CD4-positive, alpha-beta T cell treated with Interleukin-21 for 1 hour (primary cell): ENCODE measurements at places on chromosomes 13 and 19.
A peak's percentile ranks its signal among the peaks of the same experiment; 100 is the strongest.

GRCh38 chr13:30373727-30374126 is 48.6 kb upstream of the UBE2L5 start:
- DNase-seq = peak; percentile 65

- DNase-seq = no peak
Observed at GRCh38 chr13:50677687-50678463, 165.6 kb downstream of the DLEU7 start.

DNA sequence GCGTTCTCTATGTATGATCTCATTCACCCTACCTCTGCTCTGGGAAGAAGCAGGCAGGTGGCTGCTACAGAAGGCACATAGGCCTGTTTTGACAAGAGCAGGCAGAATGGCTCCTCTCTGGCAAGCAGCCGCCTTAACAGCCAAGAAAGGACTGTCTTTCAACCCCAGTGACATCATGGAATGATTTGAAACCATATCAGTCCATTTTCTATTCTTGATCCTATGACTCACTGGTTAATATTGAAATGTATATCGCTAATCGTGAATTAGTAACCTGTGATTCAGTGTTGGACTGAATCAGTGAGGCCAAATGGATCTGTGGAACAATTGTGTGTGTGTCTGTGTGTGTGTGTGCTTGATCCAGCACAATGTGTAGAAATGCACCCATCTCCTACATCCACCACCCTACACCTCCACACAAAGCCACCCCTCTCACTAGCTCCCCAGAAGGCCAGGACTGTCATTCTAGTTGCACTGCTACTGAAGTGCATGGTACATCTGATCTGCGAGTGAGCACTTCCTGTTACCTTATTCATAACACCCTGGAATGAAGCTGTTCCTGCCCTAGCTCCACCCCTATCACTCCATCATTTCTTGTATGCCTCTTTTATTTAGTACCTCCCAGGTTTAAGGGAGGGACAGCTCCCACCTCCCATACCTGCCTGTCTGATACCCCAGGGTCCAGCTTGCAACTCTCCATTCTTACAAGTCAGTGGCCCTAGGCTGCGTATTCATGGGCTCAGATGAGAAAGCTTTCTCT is 460.0 kb downstream of the FOXO1 start:
- peak; percentile 64 for DNase-seq

DNA sequence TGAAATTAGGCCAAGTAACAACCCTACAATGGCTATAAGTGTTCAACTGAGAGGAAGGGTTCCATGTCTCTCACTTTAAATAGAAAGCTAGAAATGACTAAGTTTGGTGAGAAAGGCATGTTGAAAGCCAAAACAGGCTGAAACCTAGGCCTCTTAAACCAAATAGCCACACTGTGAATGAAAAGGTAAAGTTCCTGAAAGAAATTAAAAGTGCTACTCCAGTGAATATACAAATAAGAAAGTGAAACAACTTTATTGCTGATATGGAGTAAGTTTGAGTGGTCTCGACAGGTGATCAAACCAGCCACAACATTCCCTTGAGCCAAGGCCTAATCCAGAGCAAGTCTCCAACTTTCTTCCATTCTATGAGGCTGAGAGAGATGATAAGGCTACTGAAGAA is 209.6 kb downstream of the KLF12 start:
- DNase-seq = no peak

DNA sequence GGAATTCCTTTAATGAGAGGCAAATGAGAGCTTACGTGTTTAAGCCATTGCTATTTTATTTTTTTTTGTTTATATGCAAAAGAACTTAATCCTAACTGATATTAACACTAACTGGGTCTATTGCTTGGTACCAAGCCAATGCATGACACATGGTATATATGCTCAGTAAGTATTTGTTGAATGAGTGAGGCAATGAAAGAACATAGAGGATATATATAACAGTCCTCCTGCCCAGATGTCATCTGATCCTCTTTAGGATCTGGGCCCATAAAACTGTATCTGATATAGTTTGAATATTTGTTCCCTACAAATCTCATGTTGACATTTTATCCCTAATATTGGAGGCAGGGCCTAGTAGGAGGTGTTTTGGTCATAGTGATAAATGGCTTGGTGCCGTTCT is 13.0 kb upstream of the ALOX5AP start:
- DNase-seq = no peak
